ENCODE measurements at places on chromosomes 3 and 15.

GRCh38 chr15:56523521-56523920, 58.6 kb upstream of the MNS1 start:
- no peaks in the 10 kb centered on the region for H3K4me1 ChIP-seq
- DNase-seq: no peak
- H3K27ac ChIP-seq: no peak overlapping the region
- no peak overlapping the region for H3K4me3 ChIP-seq
- no peaks in the 10 kb centered on the region for H3K27me3 ChIP-seq
- no peaks in the 10 kb centered on the region for H3K36me3 ChIP-seq

- H3K27me3 ChIP-seq: no peaks in the 10 kb centered on the region
- no peaks in the 10 kb centered on the region for H3K36me3 ChIP-seq
- peaks cover 6% of the 10 kb centered on the region for H3K4me1 ChIP-seq
These were observed 111.0 kb downstream of the NSUN3 start for GRCh38 chr3:94173673-94174434.

DNA sequence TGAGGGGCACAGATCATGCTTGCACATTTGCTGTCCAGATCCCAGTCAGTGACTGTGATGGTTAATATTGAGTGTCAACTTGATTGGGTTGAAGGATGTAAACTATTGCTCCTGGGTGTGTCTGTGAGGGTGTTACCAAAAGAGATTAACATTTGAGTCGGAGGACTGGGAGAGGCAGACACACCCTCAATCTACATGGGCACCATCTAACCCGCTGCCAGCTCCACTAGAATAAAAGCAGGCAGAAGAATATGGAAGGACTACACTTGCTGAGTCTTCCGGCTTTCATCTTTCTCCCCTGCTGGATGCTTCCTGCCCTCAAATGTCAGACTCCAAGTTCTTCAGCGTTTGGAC, 5.1 kb downstream of the GP9 start:
- no peak overlapping the region for H3K4me3 ChIP-seq
- H3K36me3 ChIP-seq: no peaks in the 10 kb centered on the region
- H3K4me1 ChIP-seq: no peaks in the 10 kb centered on the region
- DNase-seq: no peak
- no peaks in the 10 kb centered on the region for H3K27me3 ChIP-seq

GRCh38 chr15:101504373-101504772, 14.9 kb upstream of the PCSK6 start:
- H3K27me3 ChIP-seq: no peaks in the 10 kb centered on the region
- peaks cover 9% of the 10 kb centered on the region for H3K4me1 ChIP-seq
- no peak for DNase-seq
- no peak overlapping the region for H3K27ac ChIP-seq

GRCh38 chr3:175278680-175279079, 419.5 kb downstream of the NAALADL2 start:
- H3K4me3 ChIP-seq: no peak overlapping the region
- no peaks in the 10 kb centered on the region for H3K27me3 ChIP-seq
- no peaks in the 10 kb centered on the region for H3K4me1 ChIP-seq
- no peak for DNase-seq
- no peak overlapping the region for H3K27ac ChIP-seq

DNA sequence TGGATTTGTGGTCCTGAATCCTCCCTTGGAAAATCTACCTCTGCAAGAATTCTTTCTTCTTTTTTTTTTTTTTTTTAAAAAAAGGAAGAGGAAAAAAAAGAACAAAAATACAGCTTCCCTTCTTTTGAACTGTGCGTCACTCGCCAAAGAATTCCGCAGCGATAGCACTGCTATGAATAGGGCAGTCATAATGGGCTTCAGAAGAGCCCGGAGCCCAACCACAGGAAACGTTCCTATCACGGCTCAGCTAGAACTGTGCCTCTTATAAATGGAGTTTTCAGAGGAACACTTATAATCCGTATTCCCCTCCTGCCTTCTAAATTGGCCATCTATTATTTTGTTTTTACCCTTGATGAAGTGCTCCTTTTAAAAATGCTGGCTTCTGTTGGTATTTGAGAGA, 227.7 kb downstream of the ADAMTS17 start:
- no peak overlapping the region for H3K4me3 ChIP-seq
- no peak overlapping the region for H3K27ac ChIP-seq
- no peaks in the 10 kb centered on the region for H3K36me3 ChIP-seq
- H3K27me3 ChIP-seq: no peaks in the 10 kb centered on the region

DNA sequence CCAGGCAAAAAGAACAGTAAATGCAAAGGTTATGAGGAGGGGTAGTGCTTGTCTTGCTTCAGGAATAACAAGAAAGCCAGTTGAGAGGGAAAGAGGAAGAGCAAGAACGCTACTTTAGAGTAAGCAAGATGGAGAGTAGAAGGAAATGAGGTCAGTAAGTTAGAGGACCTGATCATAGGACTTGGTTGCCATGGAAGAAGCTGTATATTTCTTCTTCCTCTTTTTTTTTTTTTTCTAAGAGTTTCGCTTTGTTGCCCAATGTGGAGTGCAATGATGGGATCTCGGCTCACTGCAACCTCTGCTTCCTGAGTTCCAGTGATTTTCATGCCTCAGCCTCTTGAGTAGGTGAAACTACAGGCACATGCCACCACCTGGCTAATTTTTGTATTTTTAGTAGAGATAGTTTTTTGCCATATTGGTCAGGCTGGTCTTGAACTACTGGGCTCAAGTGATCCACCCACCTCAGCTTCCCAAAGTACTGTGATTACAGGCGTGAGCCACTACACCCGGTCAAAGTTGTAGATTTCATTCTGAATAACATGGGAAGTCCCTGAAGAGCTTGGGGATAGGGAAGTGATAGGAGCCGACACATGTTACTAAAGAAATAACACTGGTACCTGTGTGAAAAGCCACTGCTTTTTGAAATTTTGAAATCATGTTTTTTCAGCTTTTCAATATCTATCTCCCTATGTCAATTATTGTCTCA, 527.9 kb upstream of the NAALADL2 start:
- no peaks in the 10 kb centered on the region for H3K4me1 ChIP-seq
- no peaks in the 10 kb centered on the region for H3K27me3 ChIP-seq
- no peak overlapping the region for H3K27ac ChIP-seq
- DNase-seq: no peak
- no peak overlapping the region for H3K4me3 ChIP-seq

- no peak for DNase-seq
- H3K4me1 ChIP-seq: no peaks in the 10 kb centered on the region
- peaks cover 13% of the 10 kb centered on the region for H3K27me3 ChIP-seq
- no peaks in the 10 kb centered on the region for H3K36me3 ChIP-seq
- no peak overlapping the region for H3K27ac ChIP-seq
These were observed 5.9 kb downstream of the MME start for GRCh38 chr3:155086051-155086450.

DNA sequence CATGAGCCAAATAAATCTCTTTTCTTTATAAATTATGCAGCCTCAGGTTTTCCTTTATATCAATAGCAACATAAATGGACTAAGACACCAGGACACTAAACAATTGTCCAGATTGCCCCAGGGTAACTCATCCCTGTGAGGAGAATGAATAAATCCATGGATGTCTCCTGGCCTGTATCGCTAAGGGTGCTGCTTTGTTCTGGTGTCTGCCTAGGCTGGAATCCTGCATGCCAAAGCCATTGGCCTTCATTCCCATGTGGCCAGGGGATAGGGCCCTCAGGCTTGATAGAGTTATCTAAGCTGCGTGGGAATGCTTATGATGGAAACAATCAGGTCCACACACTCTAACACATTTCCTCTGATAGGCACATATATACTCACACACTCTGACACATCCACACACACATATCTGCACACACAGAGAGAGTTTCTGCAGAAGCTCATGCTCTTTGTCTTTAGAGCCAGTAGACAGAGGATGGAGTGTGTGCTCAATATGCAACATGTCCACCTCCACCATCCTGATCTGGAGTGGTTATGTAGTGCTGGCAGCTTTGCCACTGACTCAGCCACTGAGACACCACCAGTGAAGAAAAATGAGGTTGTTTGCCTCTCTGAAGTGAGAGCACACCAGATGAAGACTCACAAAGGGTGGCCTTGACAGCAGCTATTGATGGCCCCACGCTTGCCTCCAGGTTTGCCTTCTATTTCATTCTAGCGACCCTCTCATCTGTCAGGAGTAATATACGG, 24.0 kb upstream of the DGKG start:
- H3K36me3 ChIP-seq: no peaks in the 10 kb centered on the region
- DNase-seq: no peak
- H3K4me3 ChIP-seq: no peak overlapping the region
- H3K4me1 ChIP-seq: peaks cover 11% of the 10 kb centered on the region

GRCh38 chr15:99123713-99124451, 19.0 kb downstream of the SYNM start:
- no peaks in the 10 kb centered on the region for H3K27me3 ChIP-seq
- H3K36me3 ChIP-seq: no peaks in the 10 kb centered on the region
- peaks cover 34% of the 10 kb centered on the region for H3K4me1 ChIP-seq
- no peak overlapping the region for H3K4me3 ChIP-seq
- DNase-seq: peak; percentile 92
- H3K27ac ChIP-seq: peak overlapping the region; percentile 88

DNA sequence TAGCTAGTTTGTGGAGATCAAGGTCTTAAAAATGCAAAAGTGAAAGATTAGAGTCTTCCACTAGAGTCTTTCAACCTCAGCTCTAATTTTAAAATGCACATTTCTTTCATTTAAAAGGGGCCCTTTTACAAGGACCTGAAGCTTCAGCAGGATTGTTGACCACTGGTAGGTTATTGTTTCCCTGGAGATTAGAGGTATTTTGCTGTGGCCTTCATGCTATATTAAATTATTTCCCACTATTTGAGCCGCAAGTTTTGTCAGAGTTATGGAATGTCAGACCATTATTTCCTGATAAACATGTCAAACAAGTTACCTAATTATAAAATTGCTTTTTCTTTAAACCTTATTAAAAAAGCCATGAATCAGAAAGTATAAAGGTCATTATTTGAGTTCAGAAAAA, 103.1 kb upstream of the CCNL1 start:
- H3K4me1 ChIP-seq: no peaks in the 10 kb centered on the region
- H3K27ac ChIP-seq: no peak overlapping the region
- no peak overlapping the region for H3K4me3 ChIP-seq
- no peak for DNase-seq
- H3K27me3 ChIP-seq: no peaks in the 10 kb centered on the region

DNA sequence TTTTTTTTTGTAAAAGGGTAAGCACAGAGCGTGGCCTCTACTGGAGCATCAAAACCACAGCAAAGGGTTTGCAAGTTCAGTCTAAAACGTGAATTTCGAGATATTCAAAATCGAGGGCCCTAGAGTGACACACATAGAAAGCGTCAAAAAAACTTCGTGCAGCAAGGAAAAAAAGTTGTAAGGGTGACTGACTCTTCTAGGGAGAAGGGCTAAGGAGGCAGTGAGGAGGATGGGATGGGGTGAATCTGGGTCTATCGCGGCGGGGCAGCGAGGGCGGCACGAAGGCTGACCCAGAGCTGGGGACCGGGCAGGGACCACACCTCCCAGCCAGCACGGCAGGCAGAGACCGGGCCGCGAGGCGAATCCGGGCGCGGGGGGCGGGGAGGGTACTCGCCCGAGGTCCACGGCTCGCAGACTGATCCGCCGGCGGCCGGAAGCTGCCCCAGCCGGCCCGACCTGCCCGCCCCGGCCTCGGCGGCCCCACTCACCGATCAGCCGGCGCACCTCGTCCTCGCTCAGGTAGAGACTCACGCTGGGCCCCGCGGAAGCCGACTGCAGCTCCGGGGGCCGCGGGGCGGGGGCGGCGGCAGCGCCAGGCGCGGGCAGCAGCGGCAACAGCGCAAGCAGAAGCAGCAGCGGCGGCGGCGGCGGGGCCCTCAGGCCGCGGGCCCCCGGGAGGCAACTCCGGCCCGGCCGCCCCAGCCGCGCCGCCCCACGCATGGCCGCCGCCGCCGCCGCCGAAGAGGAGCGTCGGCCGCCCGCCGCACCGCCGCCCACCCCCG, 533 bp downstream of the RYK start:
- no peaks in the 10 kb centered on the region for H3K27me3 ChIP-seq
- peak; percentile 79 for DNase-seq
- peak overlapping the region; percentile 77 for H3K4me3 ChIP-seq
- peak overlapping the region; percentile 95 for H3K27ac ChIP-seq

GRCh38 chr15:96860741-96861140, 530.2 kb downstream of the NR2F2 start:
- no peak overlapping the region for H3K4me3 ChIP-seq
- H3K27ac ChIP-seq: no peak overlapping the region
- DNase-seq: no peak
- H3K27me3 ChIP-seq: no peaks in the 10 kb centered on the region

DNA sequence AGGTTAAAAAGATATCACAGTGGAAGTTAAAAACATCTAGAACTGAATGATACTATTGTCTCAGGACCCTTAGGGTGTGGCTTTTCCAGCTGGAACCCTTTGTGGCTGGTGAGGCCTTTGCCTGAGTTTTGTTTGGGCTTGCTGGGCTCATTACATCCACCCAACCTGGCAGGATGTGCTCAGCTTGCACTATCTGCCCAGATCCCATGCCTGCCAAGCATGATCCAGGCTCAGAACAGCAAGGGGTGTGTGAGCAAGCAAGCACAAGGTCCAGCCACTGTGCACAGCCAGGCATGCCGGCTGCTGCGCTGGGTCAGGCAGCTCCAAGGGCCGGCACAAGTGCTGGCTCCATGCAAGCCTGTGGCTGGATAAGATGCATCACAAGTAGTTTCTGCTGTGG, 512.7 kb upstream of the CDIN1 start:
- no peaks in the 10 kb centered on the region for H3K4me1 ChIP-seq
- no peak overlapping the region for H3K4me3 ChIP-seq
- H3K27me3 ChIP-seq: no peaks in the 10 kb centered on the region
- no peak for DNase-seq
- H3K36me3 ChIP-seq: no peaks in the 10 kb centered on the region

DNA sequence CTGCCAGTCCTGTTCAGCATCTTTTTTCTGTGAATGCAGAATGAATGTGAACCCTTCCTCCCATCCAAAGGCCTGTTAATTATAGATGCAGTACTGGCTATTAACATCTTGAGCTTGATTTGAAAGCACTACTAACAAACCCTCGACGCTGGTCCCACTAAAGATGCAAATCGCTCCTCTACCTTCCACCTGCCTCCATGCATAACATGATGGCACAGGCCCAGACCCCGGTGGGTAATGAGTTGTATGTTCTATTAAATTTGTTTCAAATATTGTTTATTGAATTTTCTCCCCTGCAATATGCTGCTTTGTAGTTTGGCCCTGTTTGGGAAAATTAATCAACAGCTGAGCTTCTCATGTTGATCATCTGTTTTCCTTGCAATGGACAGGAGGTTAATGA, 69.3 kb downstream of the RAB11A start:
- no peak overlapping the region for H3K27ac ChIP-seq
- H3K36me3 ChIP-seq: no peaks in the 10 kb centered on the region
- no peaks in the 10 kb centered on the region for H3K27me3 ChIP-seq
- no peak overlapping the region for H3K4me3 ChIP-seq
- H3K4me1 ChIP-seq: no peaks in the 10 kb centered on the region
